Panc1 (cell line): ENCODE measurements at places on chromosomes 7 and 10. TPM values are rescaled to one million over a fixed set of nuclear protein-coding genes. Genes with fewer than 3 reads are reported as not detected.

DNA sequence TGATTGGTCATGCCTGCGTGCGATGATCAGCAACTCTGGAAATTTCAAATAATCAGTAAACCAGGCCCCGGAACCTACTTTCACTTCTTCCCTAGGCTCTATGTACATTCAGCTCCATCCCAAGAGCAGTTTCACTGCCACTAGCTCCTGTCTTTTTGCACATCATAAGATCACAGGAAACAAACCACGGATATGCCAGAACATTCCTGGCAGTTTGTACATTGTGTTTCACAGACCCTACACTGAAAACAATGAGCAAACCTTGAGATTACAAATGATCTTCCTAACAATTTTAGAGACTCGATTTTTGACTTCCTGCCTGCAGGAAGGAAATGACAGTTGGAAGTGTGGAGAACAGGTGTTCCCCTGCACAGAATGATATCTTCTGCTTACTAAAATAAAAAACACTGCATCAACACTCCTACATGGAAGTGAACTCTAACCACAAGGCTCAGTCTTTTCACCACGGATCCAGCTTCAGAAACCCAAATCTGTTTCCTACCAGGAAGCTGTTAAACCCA lies 7.6 kb upstream of the TMEM236 start:
- DNase-seq = no peak

PGAM2 gene
- 1.3 TPM for total RNA-seq

DNA sequence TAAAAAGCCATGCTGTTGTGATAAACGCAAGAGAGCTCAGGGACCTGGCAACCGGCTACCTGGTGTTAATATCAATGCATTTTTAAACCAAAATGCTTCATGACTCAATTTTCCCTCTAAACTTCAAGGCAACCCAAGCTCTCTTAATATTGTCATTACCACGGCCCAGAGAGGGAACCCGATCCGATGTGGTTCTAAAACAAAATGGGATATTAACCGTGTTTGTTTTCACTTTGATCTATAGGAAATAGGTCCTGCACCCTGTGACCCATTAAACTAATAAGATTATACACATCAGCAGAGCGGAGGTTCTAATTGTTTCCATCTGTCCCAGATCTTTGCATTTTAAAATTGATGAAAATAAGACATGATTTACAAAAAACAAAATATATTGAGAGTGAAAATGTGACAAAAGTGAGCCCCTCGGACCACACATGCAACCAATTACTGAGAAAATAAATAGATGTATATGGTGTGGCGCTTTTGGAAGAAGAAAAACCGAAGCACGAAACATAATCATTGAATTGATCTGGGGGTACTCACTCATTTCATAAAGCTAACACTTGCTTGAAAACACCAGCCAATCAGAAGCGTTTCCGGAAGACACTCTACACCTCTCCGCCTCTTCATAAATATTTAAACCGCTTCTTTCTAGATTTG lies 290.3 kb upstream of the NFE2L3 start:
- no peak for DNase-seq

DNA sequence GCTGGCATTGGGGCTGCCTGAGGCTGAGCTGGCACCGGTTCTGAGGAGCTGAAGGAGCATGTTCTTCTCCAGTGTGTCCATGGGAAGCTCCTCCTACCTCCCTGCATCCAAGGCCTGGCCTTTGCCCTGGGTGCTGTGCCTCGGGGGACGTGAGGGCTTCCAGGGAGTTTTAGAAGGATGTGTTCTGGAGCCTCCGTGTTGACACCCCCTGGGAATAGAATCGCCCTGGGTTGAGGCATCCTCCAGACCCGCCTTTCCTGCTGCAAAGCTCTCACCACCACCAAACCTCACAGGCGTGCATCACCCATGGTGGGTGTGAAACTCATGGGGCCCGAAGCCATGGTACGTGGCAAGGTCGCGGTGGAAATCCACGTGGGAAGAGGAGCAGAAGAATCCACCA lies 95.4 kb downstream of the DYNC2I1 start:
- DNase-seq = no peak
